Stimulated activated CD8-positive, alpha-beta memory T cell treated with anti-CD3 and anti-CD28 coated beads, Interleukin-12 subunit alpha, Interleukin-12 subunit beta, amount 100 ng/mL, for 1 hour (primary cell): ENCODE measurements at places on chromosomes 6 and 20.

- no peak for DNase-seq
These were observed 67.8 kb downstream of the SYNDIG1 start for GRCh38 chr20:24537210-24537609.

DNA sequence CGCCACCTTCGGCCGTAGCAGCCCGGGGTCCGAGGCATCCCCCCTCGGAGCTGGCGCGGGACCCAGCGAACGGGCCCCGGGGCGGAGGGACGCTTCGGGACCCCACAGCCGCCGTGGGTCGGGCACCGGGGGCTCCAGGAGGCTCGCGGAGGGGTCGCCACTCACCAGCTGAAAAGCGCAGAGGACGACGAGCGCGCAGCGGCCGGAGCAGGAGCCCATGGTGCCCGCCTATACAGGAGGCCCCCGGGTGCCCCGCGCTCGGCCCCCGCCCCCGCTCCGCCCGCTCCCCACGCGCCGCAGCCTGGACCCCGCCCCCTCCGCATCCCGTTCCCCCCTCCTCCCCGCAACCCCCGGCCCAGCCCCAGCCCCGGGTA is at the start of gene NKAIN4:
Gene NKAIN4 (minus strand): TSS at position 232 of the 374 bp plus-strand sequence. CDS start 13 bp downstream, at position 219.
- DNase-seq, result no peak

DNA sequence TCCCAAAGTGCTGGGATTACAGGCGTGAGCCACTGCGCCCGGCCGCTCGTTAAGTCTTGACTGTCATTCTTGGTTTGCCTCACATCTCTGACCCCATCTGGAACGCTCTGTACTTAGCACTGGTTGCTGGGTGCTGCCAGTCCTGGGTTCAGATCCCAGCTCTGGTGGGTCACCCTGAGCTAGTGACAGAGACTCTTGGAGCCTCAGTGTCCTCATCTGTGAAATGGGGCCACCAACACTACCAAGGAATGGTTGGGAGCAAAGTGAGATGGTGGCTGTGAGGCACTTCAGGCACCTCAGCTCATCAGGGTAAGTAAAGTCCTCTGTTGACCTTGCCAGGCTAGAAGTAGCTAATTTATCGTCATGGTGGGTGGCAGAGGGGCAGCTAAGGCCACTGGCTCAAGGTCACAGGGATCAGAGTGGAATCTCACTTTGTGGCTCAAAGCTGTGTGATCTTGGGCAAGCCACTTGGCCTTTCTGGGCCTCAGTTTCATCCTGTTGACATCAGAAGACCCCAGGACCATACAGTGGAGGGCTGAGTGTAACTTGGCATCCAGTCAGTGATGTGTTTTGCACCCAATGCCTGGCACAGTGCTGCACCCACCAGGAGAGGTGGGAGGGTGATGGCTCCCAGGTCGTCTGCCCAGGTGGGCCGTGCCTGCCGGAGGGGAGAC is 46.7 kb downstream of the UBE2V1 start:
- DNase-seq, result no peak

GRCh38 chr6:106794129-106794528 is 164.8 kb downstream of the QRSL1 start:
- DNase-seq, result no peak

- DNase-seq, result no peak
These were observed 32.7 kb downstream of the PTPRK start for GRCh38 chr6:128487746-128488145.

DNA sequence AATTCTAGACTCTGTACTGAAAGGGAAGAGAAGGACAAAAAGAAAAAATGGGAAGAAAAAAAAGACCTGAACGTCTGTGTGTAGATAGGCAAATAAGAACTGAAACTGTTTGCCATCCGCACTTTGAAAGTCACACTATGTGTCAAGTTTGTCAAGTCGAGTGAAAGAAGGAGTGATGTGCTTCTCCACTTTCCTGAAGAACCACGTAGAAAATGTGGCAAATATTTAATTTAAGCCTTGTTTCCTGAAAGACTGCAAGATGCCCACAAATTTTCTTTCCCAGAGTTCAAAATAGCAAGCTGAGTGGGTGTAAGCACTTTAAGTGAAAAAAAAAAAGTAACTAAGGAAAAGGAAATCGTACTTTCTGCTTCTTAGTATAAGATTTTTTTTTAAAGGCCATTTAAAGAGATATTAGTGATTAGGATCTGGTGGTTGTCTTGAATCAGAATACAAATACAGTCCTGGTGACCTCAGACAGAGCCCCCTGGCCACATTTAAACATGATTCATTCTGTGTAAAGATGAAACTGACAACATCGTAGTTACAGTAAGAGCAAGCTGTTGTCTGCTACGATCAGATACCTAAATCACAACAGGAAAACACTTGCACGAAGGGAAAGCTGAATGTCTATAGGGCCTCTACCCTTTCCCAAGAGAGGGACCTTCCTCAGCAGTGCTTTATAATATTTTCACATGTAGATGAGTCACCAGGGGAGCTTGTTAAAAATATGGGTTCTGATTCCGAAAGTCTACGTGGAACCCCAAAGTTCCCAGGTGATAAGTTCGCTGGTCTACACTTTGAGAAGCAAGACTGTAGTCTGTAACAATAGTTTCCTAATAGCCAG is 102.3 kb downstream of the HIVEP2 start:
- DNase-seq, result no peak

DNA sequence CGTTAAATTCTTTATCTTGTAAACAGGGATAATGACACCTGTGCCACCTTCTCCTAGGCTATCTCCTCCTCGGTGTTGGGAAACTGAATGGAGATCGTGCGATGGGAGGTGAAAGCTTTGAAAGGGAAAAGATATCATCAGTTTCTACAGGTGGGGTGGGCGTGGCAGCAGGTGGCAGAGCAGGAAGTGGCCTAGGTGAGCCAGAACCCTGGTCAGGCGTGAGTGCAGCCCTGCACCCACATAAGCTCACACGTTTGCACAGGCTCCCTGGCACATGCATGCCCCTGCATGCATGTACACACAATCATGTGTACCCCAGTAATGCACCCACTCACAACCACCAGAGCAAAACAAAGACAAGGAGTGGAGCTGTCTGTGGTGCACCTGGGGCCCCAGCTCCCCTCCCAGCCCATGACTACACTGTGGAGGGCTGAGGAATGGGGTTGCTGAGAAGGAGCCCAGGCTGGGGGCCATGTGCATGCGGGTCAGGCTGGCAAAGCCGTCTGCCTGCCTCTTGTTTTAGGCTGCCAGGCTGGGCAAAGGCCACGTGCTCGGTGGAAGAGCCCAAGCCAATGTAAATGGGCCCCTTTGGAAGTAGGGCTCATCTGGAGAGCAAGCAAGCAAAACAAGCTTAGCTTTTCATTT is 61.5 kb downstream of the TFAP2C start:
- no peak for DNase-seq

DNA sequence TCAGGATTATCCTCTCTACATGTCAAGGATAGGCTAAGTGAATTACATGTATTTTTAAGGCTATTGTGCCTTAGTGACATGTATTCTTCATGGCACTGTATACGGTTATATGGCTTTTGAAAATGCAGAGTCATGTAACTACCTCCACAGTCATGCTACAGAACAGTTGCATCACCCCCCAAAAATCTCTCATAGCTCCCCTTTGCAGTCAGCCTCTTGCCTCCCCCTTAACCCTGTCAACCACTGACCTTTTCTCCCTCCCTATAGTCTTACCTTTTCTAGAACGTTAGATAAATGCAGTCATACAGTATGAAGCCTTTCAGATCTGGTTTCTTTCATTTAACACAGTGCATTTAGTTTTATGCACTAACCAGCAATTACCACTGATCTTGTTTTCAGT is 10.3 kb upstream of the RNF24 start:
- no peak for DNase-seq

DNA sequence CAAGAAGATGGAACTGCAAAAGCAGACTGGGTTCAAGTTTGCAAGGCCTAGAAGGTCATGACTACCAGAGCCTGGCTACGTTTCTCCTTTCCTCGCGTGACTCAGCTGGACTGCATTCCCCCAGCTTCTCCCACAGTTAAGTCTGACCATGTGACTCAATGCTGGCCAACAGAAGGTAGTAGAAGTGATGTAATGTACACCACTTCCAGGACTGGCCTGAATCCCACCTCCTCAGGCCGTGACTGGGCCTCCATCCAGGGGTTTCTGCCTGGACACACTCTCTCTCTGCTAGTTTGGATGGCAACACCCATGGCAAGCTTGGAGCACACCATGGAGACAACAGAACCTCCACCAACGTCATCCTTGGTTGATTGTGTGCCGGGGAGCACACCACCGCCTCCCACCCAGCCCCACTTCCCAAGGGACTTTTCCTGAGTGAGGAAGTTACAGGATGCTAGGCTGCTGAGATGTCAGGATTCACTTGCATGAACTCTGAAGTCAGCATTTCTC is 112.0 kb upstream of the CDYL start:
- no peak for DNase-seq

DNA sequence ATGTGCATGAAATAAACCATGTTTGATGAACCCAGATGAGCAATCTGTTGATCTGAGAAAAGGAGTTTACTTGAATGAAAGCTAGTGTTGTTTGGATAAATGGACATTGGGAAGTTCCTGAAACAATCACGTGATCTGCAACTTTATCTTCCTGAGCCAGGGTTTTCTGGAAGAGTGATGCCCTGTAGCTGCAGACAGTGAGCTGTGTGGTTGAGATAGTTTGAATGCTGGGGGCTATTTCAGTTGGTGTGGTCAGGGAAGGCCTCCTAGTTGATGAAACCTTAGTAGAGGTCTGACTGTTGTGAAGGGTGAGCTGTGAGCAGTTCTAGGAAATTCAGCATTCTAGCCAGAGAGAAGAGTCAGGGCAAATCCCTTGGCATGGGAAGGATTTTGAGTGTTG is 643.7 kb downstream of the UTRN start:
- no peak for DNase-seq

DNA sequence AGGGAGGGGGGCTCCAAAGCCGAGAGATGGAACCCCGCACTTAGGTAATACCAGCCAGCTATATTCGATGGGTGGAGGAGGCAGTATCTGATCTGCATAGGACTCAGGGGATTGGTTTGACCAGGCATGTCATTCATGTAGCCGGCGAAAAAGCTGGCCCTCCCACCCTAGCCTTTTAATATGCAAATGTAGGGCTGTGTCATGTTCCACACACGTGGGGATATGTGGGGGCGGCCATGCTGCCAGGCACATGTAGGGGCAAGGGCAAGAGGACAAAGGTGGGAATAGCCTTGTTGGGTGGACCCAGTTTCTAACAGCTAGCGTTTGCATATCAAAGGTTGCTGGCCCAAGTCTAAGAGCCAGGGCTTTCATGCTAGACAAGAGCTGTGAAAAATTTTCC is 39.1 kb upstream of the DDR1 start:
- DNase-seq, result no peak

DNA sequence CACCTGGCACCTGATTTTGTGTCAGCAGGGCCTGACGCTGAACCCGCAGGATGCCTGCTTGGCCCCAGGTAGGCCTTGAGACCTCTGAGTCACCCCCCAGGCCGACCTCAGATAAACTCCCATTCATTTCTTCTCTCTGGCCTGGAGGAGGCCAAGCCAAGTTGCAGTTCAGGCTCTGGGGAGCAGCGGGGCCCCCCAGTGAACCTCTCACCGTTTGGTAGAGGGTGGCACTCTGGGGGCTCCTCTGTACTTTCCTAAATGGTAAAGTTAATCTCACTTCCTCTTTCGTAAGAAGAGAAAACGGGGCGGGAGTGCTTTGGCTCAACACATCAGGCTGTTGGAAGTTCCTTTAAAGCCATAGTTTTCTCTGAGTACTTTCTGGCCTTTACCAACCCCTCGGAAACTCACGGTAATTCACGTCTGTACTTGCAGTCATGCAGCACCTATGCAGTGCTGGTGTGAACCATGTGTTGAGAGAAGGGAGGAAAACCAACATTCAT is 2.8 kb downstream of the SIRPA start:
- DNase-seq, result no peak

- DNase-seq, result no peak
These were observed 63.7 kb upstream of the PTPN1 start for GRCh38 chr20:50446351-50447101.

- no peak for DNase-seq
These were observed 1.9 kb upstream of the EDN1 start for GRCh38 chr6:12288211-12288618.

- no peak for DNase-seq
These were observed 31.4 kb downstream of the HDDC2 start for GRCh38 chr6:125270380-125270779.

- DNase-seq, result no peak
These were observed 361.1 kb upstream of the AGPAT4 start for GRCh38 chr6:161634916-161635315.

- DNase-seq, result no peak
These were observed 591 bp downstream of the VWA7 start for GRCh38 chr6:31776485-31776988.

GRCh38 chr6:39812853-39813533 is 20.8 kb downstream of the DAAM2 start:
- DNase-seq, result no peak

- DNase-seq, result no peak
These were observed 434 bp downstream of the ZKSCAN4 start for GRCh38 chr6:28251661-28252008.

- DNase-seq, result no peak
These were observed 42.4 kb downstream of the ARHGAP18 start for GRCh38 chr6:129667621-129668020.

- DNase-seq, result no peak
These were observed 17.7 kb upstream of the BCLAF1 start for GRCh38 chr6:136307351-136307750.

- DNase-seq, result no peak
These were observed 31.0 kb downstream of the ZC3H12D start for GRCh38 chr6:149453597-149454345.

DNA sequence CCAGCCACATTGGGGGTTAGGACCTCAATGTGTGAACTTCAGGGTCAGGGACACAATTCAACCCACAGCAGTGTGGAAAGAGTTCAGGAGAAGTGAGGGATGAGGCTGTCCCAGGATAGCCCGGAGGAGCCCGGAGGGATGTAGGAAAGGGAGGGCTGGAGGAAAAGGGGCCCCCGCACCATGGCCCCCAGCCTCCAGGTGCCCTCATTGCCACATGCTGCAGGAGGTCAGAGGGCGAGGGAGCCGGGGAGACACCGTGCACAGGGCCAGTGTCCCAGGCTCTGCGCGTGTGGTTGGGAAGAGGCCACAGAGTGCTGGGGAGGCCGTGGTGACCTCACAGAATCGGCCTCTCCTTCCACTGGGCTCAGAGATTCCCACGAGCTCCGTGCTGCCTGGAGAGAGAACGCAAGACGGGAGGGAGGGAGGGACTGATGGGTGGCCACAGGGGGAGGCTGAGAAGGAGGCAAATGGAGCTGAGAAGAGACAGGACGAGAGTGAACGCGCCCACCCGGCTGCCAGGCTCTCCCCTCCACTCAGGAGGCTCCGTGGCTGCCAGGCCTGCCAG is 215.1 kb downstream of the DLL1 start:
- DNase-seq, result no peak

DNA sequence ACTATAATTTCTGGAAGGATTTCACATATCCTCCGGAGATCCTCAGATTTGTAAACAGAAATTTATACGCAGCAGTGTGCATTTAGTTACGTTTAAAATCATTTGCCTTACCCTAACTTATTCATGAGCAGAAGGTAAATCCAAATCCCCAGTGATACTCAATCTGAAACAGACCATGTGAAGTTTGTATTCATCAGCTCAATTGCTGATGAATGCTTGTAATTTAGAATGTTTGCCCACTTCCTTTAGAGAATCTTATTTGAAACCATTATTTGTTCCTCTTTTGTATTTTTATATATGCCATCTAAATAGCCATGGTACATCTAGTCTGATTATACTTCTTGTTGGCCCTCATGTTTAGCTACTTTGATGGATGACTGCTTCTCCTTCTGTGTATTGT is 15.4 kb downstream of the TAAR1 start:
- DNase-seq, result no peak

GRCh38 chr6:138523347-138524210 is 24.3 kb upstream of the NHSL1 start:
- DNase-seq, result no peak
